ENCODE measurements at places on chromosomes 5 and 9.

GRCh38 chr5:37715992-37716391 lies 123.8 kb downstream of the GDNF start:
- no peak for DNase-seq

- DNase-seq = no peak
These were observed 1.6 kb downstream of the KLHL3 start for GRCh38 chr5:137734331-137734730.

DNA sequence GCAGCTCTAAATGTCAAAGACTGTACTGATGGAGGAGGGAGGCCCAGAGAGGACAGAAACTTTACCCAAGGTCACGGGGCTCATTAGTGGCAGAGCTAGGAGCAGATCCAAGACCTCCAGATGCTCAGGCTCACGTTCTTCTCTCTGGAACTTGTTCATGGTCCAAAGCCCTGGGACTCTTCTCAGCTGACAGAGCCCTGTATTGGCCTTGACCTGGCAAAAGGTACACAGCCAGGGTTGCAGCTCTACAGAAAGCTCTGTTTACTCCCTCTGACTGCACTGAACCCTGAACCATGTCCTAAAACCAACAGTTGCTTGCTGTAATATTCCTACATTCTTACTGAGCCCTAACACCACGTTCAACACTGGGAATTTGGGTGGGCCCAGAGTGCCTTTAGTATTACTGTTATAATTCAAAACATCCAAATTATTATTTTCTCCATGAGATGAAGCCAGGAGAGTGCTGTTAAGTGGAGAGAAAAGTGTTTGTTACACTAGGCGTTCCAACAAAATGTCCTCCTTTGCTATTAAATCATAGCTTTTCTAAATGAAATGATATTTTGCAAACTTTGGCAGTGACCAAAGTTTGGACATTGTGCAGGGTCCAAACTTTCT lies 602.4 kb upstream of the CLINT1 start:
- DNase-seq = no peak

DNA sequence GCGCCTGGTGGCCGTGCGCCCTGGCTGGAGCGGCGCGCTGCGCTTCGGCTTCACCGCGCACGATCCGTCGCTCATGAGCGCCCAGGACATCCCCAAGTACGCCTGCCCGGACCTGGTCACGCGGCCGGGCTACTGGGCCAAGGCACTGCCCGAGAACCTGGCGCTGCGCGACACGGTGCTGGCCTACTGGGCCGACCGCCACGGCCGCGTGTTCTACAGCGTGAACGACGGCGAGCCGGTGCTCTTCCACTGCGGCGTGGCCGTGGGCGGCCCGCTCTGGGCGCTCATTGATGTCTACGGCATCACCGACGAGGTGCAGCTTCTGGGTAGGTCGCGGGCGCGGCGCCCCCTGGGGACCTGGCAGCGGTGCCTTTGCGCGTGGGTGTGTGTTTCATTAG lies 28.9 kb downstream of the NEURL1B start:
- no peak for DNase-seq
